T-helper 1 cell treated with Interleukin-12 subunit alpha and Interleukin-12 subunit beta and Interleukin-4 antibody, amounts not matched to agents 30 ng/mL and 1 ng/mL, for 36 hours (primary cell): ENCODE measurements at places on chromosomes 16 and 17. TPM values are rescaled to one million over a fixed set of nuclear protein-coding genes. Genes with fewer than 3 reads are reported as not detected.

Gene HOXB2
- total RNA-seq: 37.5 and 38.1 TPM in 2 replicates

Gene YWHAE
- total RNA-seq: 322 and 335 TPM in 2 replicates

Gene ARHGAP44
- not detected in 2 replicates for total RNA-seq

Gene MYH8
- not detected in 2 replicates for total RNA-seq

Gene ABCA8
- total RNA-seq: not detected in 2 replicates

Gene CEP112
- 3.0 and 3.5 TPM in 2 replicates for total RNA-seq

Gene TTYH2
- 9.2 and 11.0 TPM in 2 replicates for total RNA-seq

Gene DNAH9
- not detected in 2 replicates for total RNA-seq

Gene IRX6
- not detected in 2 replicates for total RNA-seq

Gene EVI2A
- total RNA-seq: 55.9 and 59.5 TPM in 2 replicates
